ENCODE measurements at places on chromosomes 7 and 10.

- DNase-seq, result no peak
Observed at GRCh38 chr10:78424723-78425122, 391.1 kb downstream of the RPS24 start.

DNA sequence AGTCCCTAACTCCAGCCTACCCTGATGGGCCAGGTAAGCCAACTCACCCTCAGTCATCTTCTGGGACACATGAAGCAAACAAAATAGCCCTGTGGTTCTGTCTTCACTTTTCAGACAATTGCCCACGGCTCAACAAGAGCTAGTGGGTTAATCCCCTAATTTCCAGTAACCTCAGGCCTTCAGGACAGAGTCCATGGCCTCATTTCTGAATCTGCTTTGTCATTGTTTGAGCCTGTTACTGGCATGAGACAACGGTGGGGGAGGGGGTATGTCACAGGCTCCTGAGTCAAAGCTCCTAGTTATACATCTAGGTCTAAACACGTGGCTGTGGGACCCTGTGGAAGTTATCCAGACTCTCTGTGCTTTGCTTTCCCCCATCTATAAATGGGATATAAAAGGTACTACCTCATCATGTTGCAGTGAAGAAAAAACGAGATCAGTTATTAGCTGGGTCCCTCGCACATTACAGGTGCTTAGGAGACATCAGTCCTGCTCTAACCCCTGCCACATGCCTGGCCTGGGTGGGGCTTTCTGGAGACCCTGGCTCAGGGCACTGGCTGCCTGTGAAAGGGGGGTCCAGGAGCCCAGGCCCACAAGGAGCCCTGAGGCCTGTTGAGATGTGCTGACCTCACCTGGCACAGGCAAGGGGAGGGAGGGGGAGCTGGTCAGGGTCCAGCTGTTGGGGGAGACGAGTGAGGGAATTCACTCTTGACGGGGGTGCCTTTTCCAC is 16.5 kb downstream of the MAT1A start:
- peak; percentile 5 for DNase-seq

DNA sequence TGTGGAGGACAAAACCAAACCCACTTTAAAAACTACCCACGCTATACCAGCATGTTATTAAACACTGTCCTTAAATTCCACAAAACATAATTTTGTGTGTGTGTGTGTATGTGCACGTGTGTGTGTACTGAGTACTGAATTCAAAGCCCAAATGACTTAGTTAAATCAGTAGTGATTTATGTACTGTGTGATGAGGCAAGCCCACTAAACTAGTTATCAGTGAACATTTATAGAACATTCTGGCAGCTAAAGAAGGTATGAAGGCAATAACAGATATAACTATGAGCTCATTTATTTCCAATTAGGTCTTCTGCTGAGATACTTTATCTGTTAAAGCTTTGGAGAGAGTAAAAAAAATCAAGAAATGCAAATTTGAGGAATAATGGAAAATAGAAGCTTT is 115.1 kb downstream of the CPED1 start:
- no peak for DNase-seq

DNA sequence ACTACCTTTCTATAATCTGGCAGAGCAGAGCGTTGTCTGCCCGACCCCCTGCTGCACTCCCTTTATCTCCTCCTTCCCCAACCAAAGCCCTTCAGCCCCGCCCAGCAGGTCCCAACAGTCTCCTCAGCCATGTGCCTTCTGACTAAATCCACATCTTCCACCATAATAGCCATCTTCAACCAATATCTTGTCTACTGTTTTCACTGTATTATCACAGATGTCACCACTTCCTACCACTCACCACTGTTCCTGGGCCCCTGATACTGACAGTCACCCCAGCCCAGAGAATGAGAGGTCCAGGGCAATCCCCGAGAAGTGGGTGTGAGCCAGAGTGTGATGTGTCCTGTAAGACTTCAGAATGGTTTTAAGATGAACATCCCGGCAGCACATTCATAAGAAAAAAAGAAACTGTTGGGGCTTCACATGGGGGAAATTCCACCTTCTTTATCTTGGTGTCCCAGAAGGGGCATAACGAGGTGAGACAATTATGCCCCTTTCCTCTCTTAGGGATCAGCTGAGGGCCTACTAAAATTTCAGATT is 25.3 kb downstream of the CCDC6 start:
- no peak for DNase-seq

DNA sequence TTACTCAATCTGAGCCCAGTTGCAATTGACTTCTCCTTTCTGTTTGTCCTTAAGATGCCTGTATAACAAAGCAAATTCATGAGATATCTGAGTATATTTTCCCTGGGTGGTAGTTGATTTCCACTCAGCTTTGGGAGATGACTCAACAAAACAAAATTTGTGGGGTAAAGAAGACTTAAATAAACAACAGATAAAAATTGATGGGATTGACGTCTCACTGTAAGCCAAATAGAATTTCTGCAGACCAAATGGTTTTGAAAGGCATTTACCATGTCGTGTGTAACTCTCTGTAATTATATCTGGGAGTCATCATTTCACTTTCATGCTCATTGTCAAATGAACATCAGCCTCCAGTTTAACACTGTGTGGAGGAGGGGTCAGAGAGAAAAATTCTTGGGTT is 255.4 kb upstream of the MYO3A start:
- no peak for DNase-seq

DNA sequence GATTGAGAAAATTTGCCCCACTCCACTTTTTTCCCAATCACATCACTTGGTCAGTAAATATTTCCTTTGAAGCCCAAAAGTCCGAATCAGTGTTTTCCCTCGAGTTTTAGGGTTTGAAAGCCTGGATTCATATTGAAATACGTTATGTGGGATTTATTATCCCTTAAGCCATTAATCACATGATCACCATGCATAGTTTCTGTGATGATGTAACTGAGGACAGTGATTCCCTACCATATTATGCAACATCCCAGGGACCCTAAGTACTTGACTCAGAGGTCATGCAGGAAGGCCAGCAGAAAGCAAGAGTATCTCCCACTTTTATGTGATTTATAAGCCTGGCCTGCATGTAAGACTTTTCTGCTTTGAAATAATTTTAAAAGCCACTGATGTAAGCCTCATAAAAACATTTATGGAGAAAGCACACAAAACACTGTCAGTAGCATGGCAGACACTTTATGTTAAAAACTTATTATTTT is 630.6 kb upstream of the ZWINT start:
- no peak for DNase-seq

GRCh38 chr7:35256256-35257175 is 2.6 kb upstream of the TBX20 start:
- no peak for DNase-seq

Data from fibroblast of skin of right biceps (primary cell).